ENCODE measurements at places on chromosomes 11 and 22.

DNA sequence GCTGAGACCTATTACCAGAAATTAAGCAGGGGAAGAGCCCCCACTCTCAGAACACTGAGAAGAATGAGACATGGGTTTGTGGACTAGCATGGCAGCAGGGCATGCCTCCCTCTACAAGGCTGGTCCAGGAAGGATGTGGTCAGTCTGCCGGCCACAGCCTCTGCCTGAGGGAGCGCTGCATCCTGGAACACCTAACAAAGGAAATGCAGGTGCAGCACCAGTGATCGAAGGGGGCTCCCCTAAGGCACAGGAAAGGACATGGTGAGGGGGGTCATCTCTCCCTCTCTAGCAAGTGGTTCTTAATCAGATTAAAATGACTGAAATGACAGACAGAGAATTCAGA lies 40.6 kb upstream of the ARL14EP start:
- no peak for DNase-seq

DNA sequence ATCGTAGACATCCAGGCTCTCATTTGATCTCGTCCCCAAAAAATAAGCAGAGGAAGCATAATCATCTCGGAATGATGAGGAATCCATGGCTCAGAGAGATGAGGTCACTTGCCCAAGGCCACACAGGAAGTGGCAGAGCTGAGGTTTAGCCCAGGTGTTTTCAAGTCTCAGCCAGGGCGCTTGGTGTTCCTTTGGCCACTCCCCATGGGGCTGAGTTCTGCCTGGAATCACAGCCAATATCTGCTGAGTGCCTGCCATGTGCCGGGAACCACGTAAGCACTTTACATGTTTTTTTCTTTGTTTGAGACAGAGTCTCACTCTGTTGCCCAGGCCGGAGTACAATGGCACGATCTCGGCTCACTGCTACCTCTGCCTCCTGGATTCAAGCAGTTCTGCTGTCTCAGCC lies 29.5 kb upstream of the MYH9 start:
- no peak for DNase-seq

GRCh38 chr11:36264011-36264972 lies 24.9 kb downstream of the COMMD9 start:
- DNase-seq, result no peak

DNA sequence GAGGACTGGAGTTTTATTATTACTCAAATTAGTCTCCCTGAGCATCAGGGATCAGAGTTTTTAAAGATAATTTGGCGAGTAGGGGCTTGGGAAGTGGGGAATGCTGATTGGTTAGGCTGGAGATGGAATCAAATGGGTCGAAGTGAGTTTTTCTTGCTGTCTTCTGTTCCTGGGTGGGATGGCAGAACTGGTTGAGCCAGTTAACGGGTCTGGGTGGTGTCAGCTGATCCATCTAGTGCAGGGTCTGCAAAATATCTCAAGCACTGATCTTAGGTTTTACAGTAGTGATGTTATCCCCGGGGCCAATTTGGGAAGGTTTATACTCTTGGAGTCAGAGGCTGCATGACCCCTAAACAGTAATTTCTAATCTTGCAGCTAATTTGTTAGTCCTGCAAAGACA lies 1.1 kb downstream of the OR5A2 start:
- no peak for DNase-seq

- DNase-seq, result no peak
Measured at GRCh38 chr11:86230921-86231434, 13.6 kb upstream of the EED start.

All from activated T-cell treated with anti-CD3 and anti-CD28 coated beads for 1 hour (primary cell).